ENCODE measurements at places on chromosomes 7 and 10. TPM values are rescaled to one million over a fixed set of nuclear protein-coding genes. Genes with fewer than 3 reads are reported as not detected.

GRCh38 chr7:77337456-77337990 is 78.6 kb downstream of the GSAP start:
- DNase-seq, result no peak

DNA sequence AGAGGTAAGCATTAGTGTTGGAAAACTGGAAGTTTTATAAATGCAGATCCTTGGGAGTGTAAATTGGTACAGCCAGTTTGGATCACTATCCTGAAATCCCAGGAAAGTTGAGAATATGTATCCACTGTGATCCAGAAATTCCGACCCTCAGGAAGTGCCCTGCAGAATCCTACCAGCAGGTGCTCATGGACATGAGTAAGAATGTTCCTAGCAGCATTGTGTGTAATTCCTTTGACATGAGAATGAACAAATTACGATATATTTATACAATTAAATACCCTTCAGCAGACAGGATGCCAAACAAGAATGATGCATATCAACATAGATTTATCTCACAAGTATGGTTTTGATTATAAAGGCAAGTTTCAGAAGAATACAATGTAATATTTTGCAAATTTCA is 181.6 kb downstream of the XPNPEP1 start:
- no peak for DNase-seq

DNA sequence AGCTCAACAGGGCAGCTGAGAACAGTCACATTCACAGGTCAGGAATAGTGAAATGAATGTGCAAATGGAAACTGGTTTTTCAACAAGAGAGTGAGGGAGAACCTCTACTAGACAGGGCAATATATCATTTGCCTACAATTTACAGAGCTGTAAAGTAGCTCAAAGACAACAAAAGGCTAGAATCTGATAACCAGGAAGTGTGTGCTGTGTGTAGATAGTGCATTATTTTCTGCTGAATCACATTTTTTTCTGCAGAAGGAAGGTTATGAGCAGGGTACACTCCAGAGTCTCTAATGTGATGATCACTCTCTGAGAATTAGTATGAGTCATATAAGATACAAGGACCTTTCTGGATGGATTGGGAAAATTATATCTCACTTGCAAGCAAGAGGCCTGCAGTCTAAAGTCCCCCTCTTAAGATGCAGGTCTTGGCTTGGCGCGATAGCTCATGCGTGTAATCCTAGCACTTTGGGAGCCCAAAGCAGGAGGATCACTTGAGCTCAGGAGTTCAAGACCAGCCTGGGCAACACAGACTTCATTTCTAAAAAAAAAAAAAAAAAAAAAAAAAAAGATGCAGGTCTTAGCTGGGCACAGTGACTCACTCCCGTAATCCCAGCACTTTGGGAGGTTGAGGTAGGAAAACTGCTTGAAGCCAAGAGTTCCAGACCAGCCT is 59.9 kb upstream of the COBL start:
- DNase-seq, result peak; percentile 27

The NRP1 gene
- 145 TPM for polyA plus RNA-seq
